ENCODE measurements at places on chromosomes 4 and X.

- DNase-seq, result no peak
Measured at GRCh38 chr4:186726426-186727168, 2.9 kb upstream of the FAT1 start.

GRCh38 chr4:119005928-119006460 is 117.3 kb downstream of the SYNPO2 start:
- no peak for DNase-seq

GRCh38 chr4:181608181-181608580 is 635.0 kb upstream of the TENM3 start:
- DNase-seq, result no peak

DNA sequence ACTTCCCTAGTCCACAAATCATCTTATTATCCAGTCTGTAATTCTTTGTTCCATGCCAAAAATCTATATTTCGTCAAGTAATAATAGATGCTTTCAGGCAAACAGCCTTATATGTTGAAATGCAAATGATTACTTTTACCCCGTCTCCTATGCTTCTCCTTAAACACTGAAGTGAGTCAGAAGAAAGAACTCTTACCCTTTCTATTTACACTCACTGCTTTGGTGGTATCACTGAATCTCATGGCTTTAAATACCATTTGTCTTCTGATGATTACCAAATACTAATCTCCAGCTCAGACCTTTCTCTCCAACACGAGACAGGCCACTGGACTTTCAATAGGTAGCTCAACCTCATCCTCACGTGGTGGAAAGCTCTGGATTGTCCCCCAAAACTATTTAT is 558.1 kb downstream of the IL1RAPL1 start:
- no peak for DNase-seq

- no peak for DNase-seq
Measured at GRCh38 chr4:32199639-32200038, 1479.5 kb downstream of the PCDH7 start.

GRCh38 chr4:41426539-41426938 is 111.4 kb upstream of the LIMCH1 start:
- no peak for DNase-seq

GRCh38 chrX:56800801-56801200 is 71.8 kb downstream of the NBDY start:
- peak; percentile 50 for DNase-seq

- peak; percentile 20 for DNase-seq
Measured at GRCh38 chrX:9530848-9531274, 66.0 kb downstream of the TBL1X start.

GRCh38 chrX:42920752-42921151 is 142.8 kb upstream of the PPP1R2C start:
- no peak for DNase-seq

DNA sequence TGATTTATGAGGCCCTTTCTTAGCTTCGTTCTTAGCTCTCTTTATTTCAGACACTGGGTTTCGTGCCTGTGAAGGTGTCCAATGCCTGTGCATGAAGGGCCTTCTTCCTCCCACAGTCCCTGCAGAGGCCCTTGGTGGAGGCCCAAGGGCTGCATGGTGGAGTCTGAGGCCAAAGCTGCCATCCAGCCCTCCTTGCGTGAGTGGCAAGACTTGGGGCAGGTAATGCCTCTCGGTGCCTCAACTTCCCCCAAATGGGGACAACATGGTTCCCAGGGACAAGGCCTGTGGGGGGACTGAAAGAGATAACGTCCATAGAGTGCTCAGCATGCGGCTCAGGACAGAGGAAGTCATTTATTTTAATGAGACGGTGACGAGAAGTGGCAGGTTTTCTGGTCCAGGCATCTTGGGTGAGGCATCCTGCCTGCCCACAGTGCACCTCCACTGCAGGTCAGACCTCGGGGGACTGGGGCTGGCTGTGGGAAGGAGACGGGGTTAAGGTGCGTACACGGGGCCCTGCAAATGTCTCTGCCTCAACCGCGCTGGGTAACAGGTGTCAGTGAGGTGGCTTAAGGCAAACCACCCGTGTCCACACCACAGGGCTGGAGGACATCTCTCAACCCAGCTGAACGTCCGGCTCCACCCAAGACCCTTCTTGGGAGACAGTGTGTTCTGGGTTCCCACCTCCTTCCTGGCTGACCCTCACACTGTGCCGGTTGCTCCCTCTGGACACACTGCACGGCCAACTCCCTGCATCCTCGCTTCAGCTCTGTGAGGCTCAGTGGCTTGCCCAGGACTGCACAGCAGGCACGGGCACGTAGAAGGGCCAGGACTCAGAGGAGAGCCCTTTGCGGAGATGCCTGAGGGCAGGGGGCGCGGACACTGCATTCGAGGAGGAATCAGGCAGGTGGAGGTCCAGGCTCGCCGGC is 50.5 kb downstream of the PSAPL1 start:
- DNase-seq, result no peak

- DNase-seq, result no peak
Measured at GRCh38 chr4:29538889-29539646, 1181.1 kb upstream of the PCDH7 start.

DNA sequence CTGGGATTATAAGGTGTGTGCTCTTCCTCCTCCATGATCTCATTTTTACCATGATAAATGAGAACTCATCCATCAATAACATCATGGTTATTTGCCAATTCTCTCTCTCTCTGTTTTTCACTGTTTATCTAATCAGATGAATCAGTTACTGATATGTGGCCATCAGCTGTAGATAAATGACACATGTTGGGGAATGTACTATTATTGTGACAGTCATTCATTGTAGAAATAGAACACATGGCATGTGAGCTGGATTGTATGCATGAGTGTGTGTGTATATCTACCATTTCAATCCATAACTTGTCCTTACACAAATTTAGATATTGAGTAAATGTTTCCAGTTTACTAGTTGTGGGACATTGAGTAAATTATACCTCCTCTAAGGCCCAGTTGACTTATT is 53.0 kb downstream of the OSTC start:
- DNase-seq, result no peak

DNA sequence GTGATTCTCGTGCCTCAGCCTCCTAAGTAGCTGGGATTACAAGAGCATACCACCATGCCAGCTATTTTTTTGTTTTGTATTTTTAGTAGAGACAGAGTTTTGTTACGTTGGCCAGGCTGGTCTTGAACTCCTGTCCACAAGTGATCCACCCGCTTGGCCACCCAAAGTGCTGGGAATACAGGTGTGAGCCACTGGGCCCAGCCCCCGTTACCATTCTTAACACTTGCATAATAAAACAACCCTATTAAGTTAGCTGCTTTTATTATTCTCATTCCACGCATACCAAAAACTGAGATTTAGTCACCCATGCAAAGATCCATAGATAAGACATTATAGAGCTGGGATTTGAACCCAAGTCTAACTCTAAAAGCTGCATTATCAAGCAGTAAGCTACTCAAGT is 6.0 kb upstream of the TEX13A start:
- no peak for DNase-seq

GRCh38 chrX:82912382-82912781 is 595.7 kb upstream of the POU3F4 start:
- no peak for DNase-seq

DNA sequence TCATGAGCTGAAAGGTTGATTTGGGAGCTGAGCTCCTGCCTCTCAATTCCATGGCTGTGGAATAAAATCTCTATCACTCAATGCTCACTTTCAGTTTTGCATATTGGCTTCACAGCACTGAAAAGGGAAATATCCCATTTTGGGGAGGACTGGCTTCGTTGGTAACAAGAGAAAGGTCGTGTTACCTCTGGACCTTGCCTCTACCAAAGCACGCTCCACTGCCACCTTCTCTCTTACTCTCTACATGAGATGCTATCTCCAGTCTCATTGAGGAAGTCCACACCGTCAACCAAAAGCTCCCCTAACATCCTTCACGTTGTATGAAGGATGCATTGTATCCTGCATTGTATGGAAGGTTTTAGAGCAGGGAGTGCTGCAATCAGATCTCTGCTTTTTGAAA is 195.0 kb upstream of the LDB2 start:
- DNase-seq, result no peak

DNA sequence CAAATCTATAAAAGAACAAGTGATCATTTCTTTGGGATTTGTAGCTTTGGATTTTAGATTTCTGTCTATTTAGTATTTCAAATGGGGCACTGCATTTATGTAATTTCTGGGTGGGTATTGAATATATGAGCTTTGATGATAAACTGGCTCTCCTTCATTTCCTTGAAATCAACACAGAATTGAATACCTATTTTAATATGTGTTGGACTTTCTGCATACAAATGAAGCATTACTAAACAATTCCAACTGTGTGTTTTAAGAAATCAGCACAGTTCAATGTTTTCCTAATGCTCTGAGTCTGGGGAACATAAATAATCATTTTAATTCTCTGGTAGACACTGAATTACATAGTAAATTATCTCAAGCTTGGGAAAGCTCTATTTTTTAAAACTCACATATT is 42.0 kb upstream of the GBA3 start:
- no peak for DNase-seq

DNA sequence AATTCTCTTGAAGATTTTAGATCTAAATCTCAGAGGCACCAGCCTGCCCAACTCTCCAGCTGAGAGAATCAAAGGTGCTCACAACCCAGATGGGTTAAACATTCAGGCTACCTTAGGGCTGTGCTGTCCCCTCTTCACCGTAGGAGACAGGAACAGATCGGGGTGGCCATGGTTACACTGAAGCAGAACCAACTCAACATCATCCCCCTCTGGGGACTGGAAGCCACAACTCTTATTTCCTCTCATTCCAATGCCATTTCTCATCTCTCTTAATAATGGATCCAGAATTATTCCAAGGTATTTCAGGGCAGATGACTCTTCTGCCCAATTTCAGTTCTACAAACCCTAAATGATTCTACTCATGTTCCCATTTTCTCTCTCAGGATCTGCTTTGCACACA is 109.7 kb downstream of the NKX6-1 start:
- no peak for DNase-seq

GRCh38 chrX:118723376-118723775 is 4.0 kb upstream of the IL13RA1 start:
- DNase-seq, result no peak
